Stimulated activated CD8-positive, alpha-beta memory T cell treated with anti-CD3 and anti-CD28 coated beads, Interleukin-15, amount 100 ng/mL, for 1 hour (primary cell): ENCODE measurements at places on chromosomes 16 and 17.

DNA sequence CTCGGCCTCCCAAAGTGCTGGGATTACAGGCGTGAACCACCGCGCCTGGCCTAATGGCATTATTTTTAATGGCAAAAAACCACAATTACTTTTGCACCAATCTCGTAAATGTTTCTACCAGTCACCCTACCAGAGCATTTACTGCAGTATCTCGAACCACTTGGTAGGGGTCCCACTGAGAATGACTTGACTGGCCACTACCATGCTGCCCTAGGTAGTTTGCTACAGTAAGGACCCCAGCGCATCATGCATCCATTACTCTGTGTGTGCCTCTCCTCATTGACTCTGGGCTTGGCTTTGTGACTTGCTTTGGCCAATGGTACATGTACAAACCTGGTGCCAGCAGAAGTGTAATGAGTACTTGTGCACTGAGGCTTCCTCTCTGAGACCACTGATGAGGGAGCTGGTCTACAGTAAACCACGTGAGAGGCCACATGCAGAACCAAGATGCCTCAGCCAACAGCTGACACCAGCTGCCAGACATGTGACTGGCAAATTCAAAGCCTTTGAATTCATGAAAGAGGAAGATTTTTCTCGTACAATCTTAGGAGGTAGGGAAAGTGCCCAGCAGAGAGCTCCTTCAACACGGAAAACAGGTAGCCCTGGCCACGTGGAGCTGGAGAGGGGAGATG, 421.7 kb upstream of the C16orf82 start:
- DNase-seq = no peak

GRCh38 chr17:39328815-39329214, 72.6 kb downstream of the FBXL20 start:
- DNase-seq = no peak

DNA sequence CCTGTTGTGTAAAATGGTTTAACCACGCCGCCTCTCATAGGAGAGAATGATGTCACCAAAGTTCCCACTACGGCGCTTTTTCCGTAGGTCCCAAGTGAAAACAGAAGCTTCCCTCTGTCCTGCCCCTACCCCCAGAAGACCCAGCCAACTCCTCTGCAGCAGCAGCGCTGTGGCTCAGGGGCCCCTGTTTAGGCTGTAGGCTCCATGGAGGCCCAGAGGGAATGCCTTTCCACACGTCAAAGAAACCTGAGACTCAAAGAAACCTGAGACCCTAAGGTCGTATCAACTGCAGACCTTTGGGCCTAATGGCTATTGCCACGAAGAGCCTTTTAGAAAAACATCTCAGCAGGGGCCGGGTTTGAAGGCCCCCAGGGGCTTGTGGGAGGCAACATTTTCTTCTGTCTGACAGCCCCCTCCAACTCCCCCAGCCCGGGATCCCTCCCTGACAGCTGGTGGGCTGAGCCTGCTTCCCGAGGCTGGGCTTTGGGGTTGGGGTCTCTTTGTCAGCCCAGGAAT, 43.1 kb upstream of the MEAK7 start:
- DNase-seq = no peak

GRCh38 chr16:27267037-27267677, 1.4 kb downstream of the NSMCE1 start:
- no peak for DNase-seq

- DNase-seq = no peak
These were observed 11.7 kb downstream of the GPRC5B start for GRCh38 chr16:19872935-19873334.

GRCh38 chr16:67967958-67968399, 458 bp downstream of the SLC12A4 start:
- no peak for DNase-seq
